Hematopoietic multipotent progenitor cell treated with erythropoietin and hydrocortisone succinate and interleukin-3 and kit ligand, for 17 days (in vitro differentiated cells): ENCODE measurements at places on chromosomes 12 and 14.

DNA sequence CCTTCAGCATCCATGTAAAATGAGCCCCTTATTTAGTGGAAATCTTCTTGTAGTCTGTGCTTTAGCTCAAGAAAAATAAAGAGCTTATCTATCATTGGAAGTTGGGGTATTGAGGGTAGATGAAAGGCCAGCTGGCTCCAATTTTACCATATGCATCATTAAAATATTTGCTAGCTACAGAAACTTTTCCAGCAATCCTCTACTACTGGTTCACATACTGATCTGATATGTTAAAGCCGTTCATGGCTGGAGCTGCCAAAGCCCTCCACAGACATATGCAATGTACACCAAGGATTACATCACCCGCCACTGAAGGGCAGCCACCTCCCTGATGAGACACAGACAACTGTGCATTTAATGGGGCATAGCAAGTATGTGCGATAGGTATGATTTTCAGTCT is 1205.3 kb downstream of the GALC start:
- DNase-seq, result no peak

DNA sequence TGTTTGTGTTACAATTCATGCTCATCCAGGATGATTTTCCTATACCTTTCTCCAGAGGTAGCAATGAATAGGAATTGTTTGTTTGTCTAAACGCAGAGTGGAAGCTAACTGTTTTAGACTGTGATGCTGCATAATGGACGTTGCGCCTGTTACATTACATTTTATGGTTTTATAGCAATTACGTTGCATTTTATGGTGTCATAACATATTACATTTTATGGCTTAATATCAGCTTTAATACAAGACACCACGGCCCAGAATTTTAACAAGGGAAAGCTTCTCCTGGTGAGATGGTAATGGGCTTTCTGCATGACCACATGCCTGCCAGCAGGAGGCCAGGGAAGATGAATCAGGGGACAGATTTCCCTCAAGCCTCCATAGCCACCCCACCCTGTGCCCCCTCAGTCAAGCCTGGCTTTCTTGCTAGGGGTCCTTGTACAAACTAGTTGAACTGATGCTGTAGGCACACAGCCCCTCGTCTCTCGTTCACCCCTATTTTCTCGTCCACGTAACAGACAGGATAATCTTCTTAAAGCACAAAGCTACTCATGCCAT is 56.5 kb downstream of the HSPB8 start:
- DNase-seq, result no peak

GRCh38 chr12:102512523-102512922 is 32.2 kb upstream of the IGF1 start:
- no peak for DNase-seq

DNA sequence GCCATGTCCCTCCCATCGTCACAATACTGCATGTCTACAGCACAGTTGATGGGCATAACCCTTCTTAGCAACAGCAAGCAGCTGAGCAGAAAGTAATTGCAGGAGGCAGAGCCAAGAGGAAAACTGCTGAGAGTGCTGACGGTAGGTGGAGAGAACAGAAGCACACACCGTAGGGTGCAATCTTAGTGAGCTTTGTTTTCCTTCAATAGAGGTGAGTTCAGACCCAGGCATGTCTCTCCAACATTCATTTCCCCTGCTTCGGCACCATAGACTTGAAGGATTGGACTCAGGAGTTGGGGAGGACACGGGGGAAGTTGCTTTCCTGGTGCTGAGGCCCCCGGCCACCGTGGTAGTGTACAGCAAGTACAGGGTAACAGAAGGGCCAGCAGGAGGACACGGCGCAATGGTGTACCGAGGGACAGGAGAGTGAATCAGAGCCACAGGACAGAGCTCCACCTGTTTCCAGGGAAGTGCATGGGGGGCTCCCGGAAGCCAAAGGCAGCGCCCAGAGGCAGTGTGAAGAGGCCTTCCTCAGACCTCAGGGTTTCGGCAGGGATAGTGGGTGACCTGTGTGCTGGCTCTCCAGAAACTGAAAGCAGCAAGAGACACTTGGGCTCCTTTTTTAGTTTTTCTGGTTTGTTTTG is 36.3 kb upstream of the SINHCAF start:
- no peak for DNase-seq

GRCh38 chr12:107522692-107523477 is 162.7 kb upstream of the PWP1 start:
- DNase-seq, result no peak

DNA sequence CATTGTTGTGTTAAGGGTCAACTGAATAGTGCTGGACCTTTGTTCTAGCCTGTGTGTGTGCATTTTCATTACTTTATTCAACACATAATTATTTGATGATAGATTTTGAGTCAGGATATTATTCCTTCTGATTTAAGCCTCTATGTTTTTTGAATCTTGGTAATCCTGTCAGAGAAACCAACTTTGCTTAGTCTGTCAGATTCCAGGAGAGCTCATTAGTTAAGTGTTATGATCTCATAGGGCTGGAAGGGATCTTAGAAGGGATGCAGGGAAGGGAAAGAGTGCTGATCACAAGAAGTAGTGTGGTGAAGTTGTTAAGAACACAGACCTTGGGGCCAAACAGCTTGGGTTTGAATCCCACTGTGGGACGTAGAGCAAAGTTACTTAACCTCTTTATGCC is 52.9 kb downstream of the SCN8A start:
- no peak for DNase-seq

GRCh38 chr14:104929268-104930230 is 4.9 kb downstream of the PLD4 start:
- no peak for DNase-seq

GRCh38 chr12:79874665-79875064 is 60.2 kb downstream of the PPP1R12A start:
- DNase-seq, result no peak

- no peak for DNase-seq
Observed at GRCh38 chr12:14366209-14367039, 942 bp downstream of the ATF7IP start.

- DNase-seq, result no peak
Observed at GRCh38 chr12:49974677-49975317, 2.0 kb downstream of the AQP6 start.

GRCh38 chr12:11641522-11641921 is 8.0 kb upstream of the ETV6 start:
- no peak for DNase-seq

DNA sequence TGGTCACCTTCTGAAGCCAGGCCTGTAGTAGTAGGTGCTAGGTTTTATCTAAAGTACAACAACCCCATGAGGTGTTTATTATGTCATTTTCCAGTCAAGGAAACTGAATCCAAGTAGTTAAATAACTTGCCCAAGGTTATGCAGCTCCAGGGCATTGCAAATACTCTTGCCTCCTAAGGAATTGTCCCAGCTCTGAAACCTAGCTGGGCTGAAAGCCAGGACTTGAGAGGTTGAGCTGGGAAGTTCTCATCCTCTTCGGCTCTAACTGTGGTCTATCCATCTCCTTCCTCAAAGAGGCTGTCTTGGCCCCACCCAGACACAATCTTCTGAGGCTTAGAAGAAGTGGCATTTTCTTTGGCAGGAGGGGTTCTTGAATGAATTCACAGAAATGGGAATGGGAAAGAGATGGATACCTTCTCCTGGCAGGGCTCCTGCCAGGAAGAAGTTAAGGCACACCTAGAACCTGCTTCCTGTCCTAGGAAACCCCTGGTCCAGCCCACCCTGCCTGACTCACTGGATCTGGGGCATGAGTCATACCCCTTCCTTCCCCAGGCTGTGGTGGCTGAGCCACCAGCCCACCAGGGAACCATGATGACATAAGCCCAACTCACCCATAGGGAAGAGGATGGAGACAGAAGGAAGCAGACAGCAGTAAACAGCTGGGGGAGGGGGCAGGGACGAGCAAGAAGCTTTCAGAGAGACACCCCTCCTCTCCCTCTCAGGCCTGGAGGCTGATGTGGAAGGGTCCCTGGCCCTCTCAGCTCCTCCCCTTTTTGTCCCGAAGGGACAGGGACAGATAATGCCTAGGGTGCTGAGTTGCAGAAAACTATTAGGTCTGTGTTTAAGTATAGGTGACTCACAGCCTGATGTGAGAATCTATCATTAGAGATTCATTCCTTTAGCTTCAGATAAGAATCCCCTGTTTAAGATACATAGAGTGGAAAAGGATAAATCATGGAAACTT is 2.1 kb upstream of the PLEK2 start:
- DNase-seq, result peak; percentile 76

DNA sequence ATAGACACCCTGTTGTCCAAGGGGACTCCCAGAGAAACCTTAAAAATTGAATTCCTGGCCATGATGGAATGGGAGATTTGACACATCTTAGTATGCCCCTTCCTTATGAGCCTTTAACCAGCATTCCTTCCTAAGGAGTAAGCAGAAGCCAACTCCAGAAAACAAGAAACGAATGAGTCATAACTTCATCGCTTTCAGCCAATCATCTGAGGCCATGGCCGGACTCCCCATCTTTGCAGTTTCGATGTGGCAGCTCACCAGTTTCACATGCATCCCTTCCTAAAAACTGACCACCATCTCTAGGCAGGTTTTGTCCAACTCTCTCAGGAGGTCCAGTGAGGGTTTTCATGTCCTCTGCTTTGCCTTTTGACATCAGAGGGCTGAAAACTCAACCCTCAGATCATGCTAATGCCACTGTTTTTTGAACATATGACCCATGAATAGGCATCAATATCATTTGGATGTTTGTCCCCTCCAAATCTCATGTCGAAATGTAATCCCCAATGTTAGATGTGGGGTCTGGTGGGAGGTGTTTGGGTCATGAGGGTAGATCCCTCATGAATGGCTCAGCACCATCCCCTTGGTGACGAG is 19.9 kb downstream of the DAAM1 start:
- DNase-seq, result no peak

- DNase-seq, result no peak
Observed at GRCh38 chr12:5803532-5803931, 141.5 kb downstream of the ANO2 start.

DNA sequence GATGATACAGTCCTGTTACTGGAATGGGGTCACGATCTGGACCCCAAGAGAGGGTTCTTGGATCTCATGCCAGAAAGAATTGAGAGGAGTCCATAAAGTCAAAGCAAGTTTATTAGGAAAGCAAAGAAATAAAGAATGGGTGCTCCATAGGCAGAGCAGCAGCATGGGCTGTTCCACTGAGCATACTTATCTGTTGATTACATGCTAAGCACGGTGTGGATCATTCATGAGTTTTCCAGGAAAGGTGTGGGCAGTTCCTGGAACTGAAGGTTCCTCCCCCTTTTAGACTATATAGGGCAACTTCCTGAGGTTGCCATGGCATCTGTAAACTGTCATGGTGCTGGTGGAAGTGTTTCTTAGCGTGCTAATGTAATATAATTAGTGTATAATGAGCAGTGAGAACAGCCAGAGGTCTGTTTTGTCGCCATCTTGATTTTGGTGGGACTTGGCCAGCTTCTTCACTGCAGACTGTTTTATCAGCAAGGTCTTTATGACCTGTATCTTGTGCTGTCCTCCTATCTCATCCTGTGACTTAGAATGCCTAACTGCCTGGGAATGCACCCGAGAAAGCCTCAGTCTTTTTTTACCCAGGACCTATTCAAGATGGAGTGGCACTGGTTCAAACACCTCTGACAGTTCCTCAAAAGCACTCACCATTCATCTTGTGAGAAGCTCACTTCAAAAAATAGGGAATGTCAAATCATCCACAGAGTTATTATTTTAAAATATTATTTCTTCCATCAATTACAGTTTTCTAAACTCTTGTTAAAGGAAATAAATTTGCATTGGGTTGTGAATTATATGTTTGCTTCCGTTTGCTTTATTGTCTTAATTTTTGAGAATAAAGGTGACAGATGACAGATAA is 1358.8 kb upstream of the TMEM132C start:
- peak; percentile 38 for DNase-seq

DNA sequence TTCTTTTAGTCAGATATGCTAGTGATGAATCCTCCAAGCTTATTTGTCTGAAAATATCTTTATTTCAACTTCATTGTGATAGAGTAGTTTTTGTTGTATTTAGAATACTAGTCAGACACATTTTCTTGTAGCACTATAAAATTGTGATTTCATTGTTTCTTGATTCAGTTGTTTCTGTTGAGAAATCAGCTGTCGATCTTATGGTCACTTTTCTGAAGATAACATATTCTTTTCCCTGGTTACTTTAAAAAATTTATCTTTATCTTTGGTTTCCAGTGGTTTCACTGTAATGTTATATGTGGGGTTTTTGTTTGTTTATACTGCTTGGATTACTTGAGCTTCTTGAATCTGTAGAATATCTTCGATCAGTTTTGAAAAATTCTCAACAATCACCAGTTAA is 426.1 kb downstream of the SOX5 start:
- no peak for DNase-seq

DNA sequence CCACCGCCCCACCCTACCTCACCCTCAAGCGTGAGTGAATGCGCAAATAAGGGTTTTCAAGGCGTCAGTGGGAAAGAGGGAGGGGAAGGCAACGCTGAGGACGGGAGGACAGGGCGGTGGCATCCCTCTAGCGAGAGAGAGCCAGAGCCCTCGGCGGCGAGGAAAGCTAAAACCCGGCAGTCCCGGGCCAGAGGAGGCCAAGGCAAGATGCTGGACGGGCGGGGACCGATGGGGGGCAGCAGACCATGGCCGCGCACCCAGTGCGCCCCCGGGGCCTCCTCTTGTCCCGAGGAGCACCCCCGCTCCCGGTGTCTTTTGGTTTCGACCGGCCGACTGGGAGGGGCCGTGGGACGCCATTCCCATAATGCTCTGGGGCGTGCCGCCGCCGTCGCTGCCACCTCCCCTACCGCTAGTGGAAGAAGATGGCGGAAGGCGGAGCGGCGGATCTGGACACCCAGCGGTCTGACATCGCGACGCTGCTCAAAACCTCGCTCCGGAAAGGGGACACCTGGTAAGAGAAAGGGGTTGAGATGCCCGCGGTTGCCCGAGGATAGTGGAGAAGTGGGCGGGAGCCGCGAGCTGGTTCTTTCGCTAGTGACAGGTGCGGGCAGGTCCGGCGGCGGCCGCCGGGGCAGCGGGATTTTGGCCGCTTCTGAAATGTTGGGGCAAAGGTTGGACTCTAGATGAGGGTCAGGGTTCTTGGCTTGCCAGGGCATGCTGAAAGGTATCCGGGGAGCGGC is at the start of gene USP15:
USP15 (plus strand) TSS at position 412 of the 740 bp plus-strand sequence; CDS start at position 423, 11 bp downstream.
- DNase-seq, result peak; percentile 97

GRCh38 chr12:14619741-14620501 is 52.2 kb upstream of the PLBD1 start:
- DNase-seq, result no peak

DNA sequence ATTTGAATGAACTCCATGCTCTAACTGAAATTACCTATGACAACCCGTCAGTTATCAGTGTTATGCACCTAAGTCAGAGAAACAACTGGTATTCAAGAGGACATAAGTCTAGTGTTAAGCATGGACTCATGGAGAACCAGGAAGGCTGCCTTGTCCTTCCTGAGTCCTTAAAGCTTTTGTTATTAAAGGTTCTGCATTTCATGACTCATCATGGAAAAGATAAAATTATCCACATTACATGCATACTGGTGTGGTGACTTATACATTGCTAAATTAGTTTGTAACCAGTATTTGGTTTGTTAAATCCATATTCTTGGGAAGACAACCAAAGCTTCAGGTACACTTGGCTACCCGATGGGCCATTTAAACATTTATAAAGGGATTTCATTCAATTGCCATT is 6.5 kb upstream of the OR4E1 start:
- no peak for DNase-seq
